ENCODE measurements at places on chromosomes 6 and 20. TPM values are rescaled to one million over a fixed set of nuclear protein-coding genes. Genes with fewer than 3 reads are reported as not detected.

Gene KCNK5
- total RNA-seq = not detected

Gene FAM83B
- total RNA-seq = not detected

Gene NXT1
- total RNA-seq = 20.5 TPM

Gene NRSN1
- not detected for total RNA-seq

Gene BPIFB1
- total RNA-seq = not detected

Gene ULBP1
- under 0.01 TPM for total RNA-seq

Gene COL19A1
- total RNA-seq = not detected

Gene CDH4
- total RNA-seq = under 0.01 TPM

Measured in lung microvascular endothelial cell (primary cell).